T-helper 9 cell (primary cell): ENCODE measurements at places on chromosomes 1 and 21.

- DNase-seq: no peak
Observed at GRCh38 chr1:178574345-178574744, 61.4 kb downstream of the TEX35 start.

DNA sequence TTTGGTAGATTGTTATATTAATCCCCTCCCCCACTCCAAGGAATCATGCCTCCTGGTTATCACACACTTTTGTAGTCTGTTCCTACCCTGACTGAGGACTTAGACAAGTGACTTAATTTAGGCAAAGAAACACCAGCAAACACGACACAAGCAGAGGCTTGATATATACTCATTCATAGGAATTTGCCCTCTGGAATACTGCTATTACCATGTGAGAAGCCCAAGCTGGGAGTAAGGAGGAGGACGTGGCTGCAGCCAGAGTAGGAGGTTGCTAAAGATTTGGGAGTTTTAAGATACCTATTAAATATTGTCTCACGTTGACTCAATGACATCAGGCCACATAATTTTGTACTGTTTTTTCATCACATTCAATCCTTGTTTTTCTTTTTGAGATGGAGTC lies 100.2 kb downstream of the LRRC53 start:
- no peak for DNase-seq

DNA sequence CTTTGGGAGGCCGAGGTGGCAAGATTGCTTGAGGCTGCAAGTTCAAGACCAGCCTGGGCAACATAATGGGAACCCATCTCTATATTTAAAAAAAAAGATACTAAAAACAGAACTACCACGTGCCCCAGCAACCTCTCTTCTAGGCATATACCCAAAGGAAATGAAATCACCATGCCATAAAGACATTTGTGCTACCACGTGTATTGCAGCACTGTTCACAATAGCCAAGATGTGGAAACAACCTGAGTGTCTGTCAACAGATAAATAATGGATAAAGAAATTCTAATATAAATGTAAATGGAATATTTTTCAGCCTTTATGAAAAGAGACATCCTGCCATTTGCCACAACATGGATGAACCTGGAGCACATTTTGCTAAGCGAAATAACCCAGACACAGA lies 128.6 kb downstream of the PCNX2 start:
- no peak for DNase-seq

GRCh38 chr1:31818206-31818605 lies 2.4 kb upstream of the SPOCD1 start:
- DNase-seq: no peak

- DNase-seq: no peak
Observed at GRCh38 chr1:167227934-167228378, 7.3 kb downstream of the POU2F1 start.

- no peak for DNase-seq
Observed at GRCh38 chr1:150263549-150263948, 5.3 kb downstream of the APH1A start.

DNA sequence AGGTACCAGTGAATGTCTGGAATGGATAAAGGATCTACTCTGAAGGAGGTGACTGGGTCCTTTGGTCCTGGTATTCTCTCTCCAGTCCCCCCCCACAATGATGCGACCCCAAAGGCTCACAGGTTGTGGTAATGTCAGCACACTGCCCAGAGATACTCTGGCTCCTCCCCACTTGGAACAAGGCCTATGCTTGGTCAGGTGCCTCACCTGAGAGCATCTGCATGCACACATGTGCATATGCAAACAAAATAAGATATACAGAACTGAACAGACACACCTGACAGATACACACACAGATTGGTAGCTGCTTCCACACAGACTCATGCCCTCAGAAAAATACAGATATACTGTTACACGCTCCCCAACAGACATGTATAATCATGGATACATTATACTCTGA lies 33.5 kb downstream of the DMAP1 start:
- no peak for DNase-seq

GRCh38 chr21:36437745-36438128 lies 42.2 kb downstream of the CLDN14 start:
- no peak for DNase-seq

DNA sequence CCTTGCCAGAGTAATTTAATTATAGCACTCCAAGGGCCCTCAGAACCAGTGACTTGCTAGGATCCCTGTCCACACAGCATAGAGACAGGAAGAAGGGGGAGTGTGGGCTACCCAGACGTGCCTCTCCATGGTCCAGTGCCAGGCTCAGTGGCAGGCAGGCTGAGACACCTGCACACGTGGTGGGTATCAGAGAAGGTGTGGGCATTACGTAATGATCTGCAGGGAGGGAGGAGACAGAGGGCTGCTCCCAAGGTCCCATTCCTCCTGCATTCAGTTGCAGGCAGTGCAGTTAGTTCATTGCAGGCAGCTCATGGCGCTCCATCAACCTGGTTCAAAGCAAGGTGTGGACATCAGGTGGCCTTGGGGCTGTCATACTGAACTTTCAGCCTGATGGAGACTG lies 49.9 kb downstream of the C8B start:
- DNase-seq: no peak

DNA sequence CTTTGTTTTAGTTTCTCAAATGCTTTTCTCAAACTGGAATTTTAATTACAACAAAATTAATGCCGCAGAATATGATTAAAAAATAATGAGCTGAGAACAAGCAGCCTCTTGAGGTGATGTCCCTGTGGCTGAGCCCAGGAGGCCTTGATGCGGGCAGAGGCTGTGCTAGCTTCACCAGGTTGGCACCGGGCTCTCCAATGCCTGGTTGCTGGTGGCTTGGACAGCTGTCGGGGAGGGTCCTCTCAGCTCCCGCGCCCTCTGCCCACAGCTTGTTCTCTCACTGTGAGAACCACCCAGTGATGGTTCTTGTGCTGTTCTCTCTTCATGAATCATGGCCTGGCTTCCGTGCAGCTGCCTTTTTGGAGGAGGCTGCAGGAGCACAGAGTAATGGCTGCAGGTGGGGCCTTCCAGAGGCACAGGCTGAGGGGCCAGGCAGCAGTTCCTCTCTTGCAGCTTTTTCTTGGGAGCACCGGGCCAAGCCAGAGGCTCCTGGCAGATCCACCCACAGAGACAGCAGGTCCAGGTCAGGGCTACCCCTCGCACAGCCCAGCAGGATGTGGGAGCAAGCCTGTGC lies 156.3 kb downstream of the PCBP3 start:
- DNase-seq: no peak

- DNase-seq: no peak
Observed at GRCh38 chr1:202171292-202172014, 11.1 kb upstream of the PTPN7 start.

GRCh38 chr1:209132736-209133467 lies 450.6 kb upstream of the CAMK1G start:
- DNase-seq: no peak

GRCh38 chr1:199335496-199335895 lies 692.0 kb upstream of the NR5A2 start:
- no peak for DNase-seq

GRCh38 chr1:35261412-35262120 lies 6.9 kb upstream of the ZMYM4 start:
- no peak for DNase-seq

DNA sequence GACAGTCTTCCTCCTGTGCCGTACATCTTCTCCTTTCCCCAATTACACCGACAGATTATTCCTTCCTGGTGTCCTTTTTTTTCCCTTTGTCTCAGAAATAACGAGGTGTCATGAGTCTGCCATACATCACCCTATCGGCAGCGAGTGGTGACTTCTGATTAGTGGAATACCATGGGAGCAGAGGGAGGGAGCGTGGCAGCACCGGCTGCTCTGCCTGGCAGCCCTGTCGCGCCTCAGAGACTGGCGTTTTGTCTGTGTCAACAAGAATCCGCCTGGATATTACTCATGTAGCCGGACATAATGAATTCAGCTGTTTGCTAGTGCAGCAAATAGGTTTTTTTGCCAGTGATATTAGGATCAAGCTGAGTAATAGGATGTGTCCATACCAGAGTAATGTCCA lies 51.8 kb downstream of the UTP25 start:
- DNase-seq: no peak

DNA sequence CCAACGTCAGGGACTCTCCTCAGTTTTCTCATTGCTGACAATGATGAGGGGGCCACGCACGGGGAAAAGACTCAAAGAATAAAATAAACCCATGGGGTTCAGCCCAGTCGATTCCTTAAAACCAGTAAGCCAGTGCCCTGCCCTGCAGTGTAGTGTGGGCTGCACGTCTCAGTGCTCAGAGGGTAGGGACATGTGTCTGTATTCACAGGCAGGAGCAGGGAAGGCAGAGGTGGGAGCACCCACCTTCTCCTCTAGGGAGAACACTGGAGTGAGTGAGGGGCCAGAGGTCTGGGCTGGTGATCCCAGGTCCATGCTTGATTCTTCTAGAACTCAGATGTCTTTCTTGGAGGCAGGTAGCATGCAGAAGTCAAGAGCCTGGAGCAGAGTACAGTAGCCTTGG lies 303.6 kb downstream of the MATN1 start:
- DNase-seq: no peak

- no peak for DNase-seq
Observed at GRCh38 chr1:84297546-84298244, 3.8 kb upstream of the SAMD13 start.

DNA sequence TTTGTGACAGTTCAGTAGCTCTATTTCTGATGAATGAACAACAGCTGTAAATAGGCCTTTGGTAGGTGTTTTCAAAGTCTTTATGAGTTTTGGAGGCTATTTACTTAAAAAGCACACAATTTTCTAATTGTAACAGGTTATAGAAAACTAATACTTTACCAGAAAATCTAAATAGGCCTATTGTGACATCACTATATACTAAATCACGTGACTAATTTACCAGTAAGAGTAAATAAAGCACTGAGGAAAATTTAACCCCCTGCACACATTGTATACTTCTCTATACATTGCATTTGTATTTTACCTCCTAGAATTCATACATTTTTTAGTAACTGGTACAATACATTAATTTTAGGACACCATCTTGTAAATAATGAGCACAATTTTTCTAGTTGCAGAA lies 15.0 kb downstream of the KRTAP26-1 start:
- DNase-seq: no peak

DNA sequence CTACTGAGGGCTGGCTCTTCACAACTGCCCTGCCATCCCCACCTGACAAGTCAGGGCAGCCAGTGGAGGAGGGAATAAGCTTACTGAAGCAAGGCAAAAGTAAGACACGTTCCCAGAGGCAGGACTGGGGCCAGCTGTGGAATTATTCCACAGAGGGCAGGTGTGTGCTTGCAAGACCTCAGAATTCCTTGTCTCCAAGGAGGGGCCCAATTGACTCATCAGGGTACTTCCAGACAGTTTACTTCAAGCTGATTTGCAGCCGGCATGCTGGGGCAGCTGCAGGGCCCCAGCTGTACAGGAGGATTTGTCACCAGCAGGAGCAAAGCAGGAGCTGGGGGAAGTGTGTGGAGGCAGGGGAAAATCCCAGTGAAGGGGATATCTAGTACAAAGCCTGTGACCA lies 167.5 kb upstream of the CAMK1G start:
- no peak for DNase-seq

GRCh38 chr1:157166590-157166989 lies 28.4 kb upstream of the ETV3 start:
- no peak for DNase-seq

DNA sequence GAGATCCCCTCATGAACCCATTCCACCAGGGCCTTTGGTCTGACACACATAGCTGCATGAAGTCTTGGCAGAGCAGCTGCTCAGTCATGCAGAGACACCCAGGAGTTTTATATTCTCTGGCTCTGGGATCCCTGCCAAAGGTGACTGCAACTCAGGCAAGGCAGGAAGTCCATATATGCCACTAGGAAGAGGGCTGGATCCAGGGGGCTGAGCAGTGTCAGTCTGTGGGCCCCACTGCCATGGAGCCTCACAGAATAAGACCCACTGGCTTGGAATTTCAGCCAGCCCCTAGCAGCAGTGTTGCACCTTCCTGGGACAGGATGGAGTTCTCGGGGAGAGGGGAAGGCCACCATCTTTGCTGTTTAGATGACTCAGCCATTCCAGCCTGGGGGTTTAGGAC lies 199.7 kb downstream of the TBX15 start:
- no peak for DNase-seq

DNA sequence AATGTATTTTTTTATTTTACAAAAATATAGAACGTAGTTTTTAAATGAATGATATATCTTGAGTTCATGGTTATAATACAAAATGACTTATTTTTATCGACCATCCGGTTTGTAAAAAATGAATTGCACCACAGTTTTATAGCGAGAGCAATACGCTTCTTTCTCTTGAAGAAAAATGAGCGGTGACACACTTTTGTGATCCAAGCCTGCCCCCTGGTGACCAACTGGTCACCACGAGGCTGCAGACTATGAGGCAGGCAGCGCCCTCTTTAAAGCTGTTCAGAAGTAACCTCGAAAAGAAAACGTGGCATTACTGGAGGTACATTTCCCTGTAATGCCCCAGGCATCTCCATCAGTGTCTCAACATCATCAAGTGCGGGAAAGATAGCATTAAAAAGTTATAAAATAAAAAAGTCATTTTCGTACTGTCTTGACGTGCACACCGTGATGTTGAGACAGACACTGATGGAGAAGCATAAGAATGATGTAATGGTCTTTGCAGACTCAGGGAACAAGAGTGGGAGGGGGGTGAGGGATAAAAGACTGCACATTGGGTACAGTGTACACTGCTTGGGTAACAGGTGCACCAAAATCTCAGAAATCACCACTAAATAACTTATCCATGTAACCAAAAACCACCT lies 734.2 kb upstream of the ADAMTS5 start:
- peak; percentile 23 for DNase-seq

GRCh38 chr1:32724678-32725614 lies 22.4 kb upstream of the SYNC start:
- no peak for DNase-seq

DNA sequence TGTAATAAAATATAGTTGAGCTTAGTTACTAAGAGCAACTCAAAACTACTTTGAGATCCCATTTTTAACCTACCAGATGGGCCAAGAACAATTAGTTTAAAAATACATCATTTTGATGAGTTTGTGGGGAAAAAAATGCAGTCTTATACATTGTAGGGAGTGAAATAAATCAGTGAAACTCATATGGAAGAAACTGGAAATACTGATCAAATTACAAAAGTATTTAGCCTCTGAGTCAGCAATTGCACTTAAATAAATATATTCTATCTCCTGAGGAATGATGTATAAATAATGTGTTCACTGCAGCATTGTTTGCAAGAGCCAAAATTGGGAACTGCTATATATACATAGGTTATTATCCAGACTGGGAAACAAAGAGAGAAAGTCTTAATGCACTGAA lies 4.6 kb upstream of the SMCP start:
- DNase-seq: no peak

DNA sequence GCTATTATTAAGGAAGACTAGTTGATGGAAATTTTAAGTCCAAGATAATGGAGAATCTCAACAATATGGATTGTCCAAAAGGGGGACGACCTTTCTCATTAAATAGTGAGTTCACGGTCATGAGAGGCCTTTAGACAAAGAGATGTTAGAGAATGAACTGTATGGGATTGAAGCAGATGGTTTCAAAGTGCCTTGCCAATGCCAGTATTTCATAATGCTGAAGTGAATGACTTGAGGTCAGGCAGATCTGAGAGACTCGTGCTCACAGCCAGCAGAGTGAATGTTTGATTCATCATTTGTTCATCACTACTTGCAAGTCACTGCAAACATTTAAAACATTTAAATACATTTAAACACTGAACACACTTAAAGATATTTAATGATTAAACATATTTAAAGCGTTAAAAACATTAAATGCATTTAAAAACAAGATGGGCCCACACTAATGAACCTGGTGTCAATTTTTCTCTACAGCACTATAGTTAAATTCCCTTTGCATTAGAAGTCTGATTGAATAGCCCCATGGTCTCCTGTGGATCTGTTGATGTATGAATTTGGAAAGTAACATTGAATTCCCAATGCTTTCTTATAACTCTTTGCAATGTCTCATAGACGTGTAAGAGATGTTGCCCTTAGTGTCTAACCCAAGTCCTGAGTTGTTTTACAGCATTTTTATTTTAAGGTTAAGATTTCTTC lies 80.7 kb downstream of the TGFB2 start:
- no peak for DNase-seq
